ENCODE measurements at places on chromosomes 5 and 9. TPM values are rescaled to one million over a fixed set of nuclear protein-coding genes. Genes with fewer than 3 reads are reported as not detected.

DNA sequence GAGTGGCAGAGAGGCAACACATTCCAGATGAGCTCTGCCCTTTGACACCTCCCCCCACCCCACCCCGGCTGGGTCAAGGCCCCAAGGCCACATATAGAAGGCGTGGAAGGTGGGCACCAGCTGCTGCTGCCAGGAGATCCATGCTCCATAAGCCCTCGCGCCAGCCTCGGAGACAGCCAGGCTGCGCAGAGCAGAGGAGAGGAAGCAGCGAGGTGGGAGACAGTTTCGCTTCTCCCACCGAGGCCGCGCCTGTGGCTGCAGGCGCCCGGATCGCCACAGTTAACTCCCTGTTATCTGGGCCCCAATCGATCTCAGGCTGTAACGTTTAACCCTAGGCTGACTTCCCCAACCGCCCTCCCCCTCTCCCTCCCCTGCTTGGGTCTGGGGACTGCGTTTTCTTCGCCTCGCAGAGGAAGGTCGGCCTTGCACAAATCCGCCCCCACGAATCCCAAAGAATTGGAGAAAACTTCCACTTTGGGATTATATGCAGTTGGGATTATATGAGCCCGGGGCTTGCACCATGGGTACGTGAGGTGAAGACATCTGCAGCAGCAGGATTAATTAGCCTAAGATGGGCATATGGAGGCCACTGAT lies 1.1 kb upstream of the CXXC5 start:
- peak; percentile 65 for DNase-seq

GRCh38 chr5:179495906-179496455 lies 54.4 kb upstream of the RUFY1 start:
- DNase-seq: no peak

GRCh38 chr5:180180846-180181245 lies 28.2 kb downstream of the RASGEF1C start:
- DNase-seq: no peak

DNA sequence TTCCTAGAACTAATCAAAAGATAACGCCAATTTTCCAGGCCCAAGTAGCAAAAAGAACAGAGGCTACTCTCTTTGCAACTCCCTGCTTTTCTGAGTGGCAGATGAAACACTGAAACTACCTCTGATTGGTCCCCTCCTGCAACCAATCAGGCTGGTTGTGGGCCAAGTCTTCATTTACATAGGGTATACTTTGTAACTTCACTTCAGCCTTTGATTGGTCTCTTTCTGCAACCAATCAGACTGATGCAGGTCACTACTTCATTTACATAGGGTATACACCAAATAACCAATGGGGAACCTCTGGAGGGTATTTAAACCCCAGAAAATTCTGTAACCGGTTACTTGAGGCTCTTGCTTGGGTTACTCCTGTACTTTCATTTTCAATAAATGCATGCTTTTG lies 289.6 kb downstream of the MED10 start:
- no peak for DNase-seq

EQTN gene
- not detected for total RNA-seq

- DNase-seq: peak; percentile 15
Observed at GRCh38 chr5:139562847-139563246, 1.7 kb downstream of the UBE2D2 start.

TLX3 gene
- total RNA-seq: not detected

DNA sequence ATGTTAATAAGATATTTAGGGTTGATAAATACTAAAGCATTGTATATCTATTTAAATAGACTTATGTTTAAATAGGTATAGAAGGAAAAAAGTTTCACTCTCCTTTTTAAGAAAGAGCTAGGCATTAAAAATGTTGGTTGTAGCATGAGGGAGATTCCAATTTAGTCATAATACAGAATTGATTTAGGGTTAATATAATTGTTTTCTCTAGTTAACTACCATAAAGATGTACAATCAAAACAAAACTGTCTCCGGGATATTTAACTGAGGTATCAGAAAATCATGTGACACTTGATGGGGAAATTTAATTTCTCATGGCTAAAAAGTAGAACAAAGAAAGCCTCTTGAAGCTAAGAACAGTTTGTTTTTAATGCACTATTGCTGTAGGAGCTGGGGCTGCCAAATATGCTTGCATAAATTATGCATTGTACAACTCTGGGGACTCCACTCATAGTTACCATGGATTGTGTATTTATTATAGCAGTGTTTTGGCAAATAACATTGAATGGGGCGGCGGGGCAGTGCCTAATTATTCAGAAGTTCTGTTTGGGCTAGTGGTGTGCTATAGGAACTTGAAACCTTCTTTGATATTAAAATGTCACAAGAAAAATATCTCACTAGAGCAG lies 44.2 kb downstream of the SMC2 start:
- DNase-seq: no peak

DNA sequence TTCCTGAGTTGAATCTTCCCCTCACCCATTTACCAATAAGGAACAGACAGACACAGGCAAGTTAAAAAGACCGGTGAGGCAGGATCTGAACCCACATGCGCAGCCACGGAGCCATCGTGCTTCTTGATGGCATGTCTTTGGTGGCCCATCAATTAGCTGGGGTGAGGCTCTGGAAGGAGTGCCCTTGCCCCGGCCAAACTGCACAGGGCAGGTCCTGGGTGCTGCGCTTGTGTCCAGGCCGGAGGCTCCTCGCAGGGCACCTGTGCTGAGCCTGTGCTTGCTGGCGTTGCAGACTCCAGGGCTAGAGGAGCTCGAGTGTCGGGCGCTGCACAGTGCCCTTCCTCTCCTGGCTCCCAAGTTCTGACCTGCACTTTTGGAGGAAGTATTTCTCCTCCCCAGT lies 66.4 kb downstream of the PSMB7 start:
- DNase-seq: peak; percentile 49

GRCh38 chr5:133198511-133198910 lies 146.7 kb downstream of the HSPA4 start:
- no peak for DNase-seq

FIBCD1 gene
- not detected for total RNA-seq

DNA sequence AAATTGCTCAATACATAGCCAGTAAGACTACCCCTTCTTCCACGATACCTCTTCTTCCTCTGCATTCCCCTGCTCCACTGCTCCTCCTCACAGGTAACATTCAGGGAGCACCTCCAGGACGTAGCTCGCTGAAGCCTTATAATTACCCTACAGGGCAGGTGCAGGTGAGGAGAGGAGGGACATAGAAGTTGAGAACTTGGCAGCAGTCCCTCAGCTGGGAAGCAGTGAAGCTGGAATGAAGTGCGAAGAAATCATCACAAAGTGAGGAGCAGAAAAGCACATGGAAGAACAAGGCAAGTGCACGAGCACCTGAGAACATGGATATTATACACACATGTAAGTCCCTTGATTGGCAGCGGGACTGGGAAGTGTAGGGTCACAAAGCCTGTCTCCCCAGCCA lies 118.2 kb downstream of the HSD17B3 start:
- peak; percentile 21 for DNase-seq

DNA sequence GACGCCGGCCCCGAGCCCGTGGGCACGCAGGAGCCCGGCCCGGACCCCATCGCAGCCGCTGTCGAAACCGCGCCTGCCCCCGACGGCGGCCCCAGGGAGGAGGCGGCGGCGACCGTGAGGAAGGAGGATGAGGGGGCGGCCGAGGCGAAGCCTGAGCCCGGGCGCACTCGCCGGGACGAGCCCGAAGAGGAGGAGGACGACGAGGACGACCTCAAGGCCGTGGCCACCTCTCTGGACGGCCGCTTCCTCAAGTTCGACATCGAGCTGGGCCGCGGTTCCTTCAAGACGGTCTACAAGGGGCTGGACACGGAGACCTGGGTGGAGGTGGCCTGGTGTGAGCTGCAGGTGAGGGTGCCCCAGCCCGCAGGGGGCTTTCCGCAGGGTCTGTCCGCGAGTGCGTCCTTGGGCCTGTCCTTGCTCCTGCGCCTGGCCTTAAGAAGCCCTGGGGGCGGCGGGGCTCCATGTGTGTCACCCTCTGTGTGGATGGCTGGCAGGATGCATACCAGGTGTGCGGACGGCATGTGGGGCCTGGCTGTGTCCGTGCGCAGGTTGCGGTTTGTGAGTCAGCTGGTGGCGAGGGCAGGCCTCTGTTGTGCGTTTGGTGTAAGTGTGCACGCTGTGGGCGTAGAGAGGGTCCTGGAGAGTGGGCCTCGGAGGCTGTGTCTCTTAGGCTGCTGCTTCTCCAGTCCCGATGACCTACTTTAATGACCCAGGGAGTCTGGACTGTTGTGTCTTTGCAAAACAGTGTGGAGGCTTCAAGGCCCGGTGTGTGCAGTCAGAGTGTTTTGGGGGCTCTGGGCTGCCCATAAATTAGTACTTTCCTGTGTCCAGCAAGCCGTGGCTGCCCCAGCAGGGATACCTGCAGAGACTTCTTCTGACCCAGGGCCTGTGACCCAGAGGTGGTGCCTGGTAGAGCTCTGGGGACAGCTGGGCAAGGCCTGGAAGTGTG lies 1.6 kb downstream of the WNK2 start:
- DNase-seq: no peak

DNA sequence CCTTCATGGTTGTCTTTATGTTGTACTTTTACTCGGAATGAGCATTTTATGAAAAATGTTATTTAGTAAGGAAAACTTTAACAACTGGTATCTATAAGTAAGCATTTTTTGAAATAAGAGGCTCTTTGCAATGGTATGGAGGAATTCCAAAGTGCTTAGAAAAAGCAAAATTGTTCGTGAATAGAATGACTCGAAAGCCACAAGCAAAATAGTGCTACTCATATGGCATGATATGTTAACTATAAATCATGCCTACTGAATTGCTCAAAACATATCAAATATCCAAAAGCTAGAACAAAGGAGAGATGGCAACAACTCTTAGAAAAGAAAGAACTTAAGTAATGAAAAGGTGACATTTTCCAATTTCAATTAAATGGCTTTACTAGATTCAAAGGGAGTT lies 216.3 kb downstream of the KIAA0825 start:
- no peak for DNase-seq

GRCh38 chr9:134732392-134733110 lies 90.9 kb downstream of the COL5A1 start:
- peak; percentile 88 for DNase-seq

GRCh38 chr5:109486200-109486804 lies 76.5 kb upstream of the PJA2 start:
- no peak for DNase-seq

- DNase-seq: no peak
Observed at GRCh38 chr5:180323160-180323559, 30.0 kb downstream of the GFPT2 start.

LOX gene
- total RNA-seq: 6.8 TPM

SLC23A1 gene
- total RNA-seq: not detected

DNA sequence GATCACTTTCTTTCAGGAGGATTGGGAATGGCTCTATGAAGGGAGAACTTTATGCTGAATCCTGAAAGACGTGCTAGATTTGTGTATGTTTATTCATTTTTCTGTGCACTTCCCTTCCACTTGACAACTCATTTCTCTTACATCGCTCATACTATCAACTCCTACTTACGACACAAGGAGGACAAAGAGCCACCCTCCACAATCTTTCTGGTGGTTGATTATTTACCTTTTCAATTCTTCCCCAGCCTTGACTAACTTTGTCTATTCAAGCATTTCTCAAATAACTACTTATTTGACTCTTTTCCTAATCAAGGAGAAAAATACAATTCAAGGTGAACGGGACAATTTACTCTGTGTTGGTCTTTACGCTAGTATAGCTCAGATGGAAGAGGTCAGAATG lies 622.1 kb downstream of the TLR4 start:
- DNase-seq: no peak

GRCh38 chr9:95197692-95198271 lies 119.7 kb downstream of the FANCC start:
- no peak for DNase-seq

NDUFS6 gene
- total RNA-seq: 70.3 TPM

GRCh38 chr5:2755681-2756171 lies 4.2 kb upstream of the IRX2 start:
- no peak for DNase-seq

SHOC1 gene
- not detected for total RNA-seq

SPINK1 gene
- not detected for total RNA-seq

STOM gene
- 330 TPM for total RNA-seq
